ENCODE measurements at places on chromosomes 3 and 15. TPM values are rescaled to one million over a fixed set of nuclear protein-coding genes. Genes with fewer than 3 reads are reported as not detected.

The ADGRG7 gene
- total RNA-seq: not detected

The NDN gene
- total RNA-seq: 93.0 TPM

The GADL1 gene
- not detected for total RNA-seq

The ZMYND10 gene
- 1.3 TPM for total RNA-seq

The SPRED1 gene
- 14.0 TPM for total RNA-seq

All from bronchus fibroblast of lung (primary cell).